ENCODE measurements at places on chromosomes 13 and 19. TPM values are rescaled to one million over a fixed set of nuclear protein-coding genes. Genes with fewer than 3 reads are reported as not detected.

The WDR88 gene
- not detected for total RNA-seq

The SYCN gene
- not detected for total RNA-seq

The KIR2DL1 gene
- not detected for total RNA-seq

The CD320 gene
- total RNA-seq, result 90.0 TPM

The MIPEP gene
- 9.9 TPM for total RNA-seq

The CCDC70 gene
- total RNA-seq, result not detected

The CEACAM8 gene
- not detected for total RNA-seq

The ACP5 gene
- total RNA-seq, result 27.0 TPM

The ALDH16A1 gene
- 32.5 TPM for total RNA-seq

The ZNF558 gene
- total RNA-seq, result 26.0 TPM

The EMP3 gene
- total RNA-seq, result 329 TPM

The FUT2 gene
- total RNA-seq, result not detected

The FLT1 gene
- 29.9 TPM for total RNA-seq

The FGF9 gene
- 0.60 TPM for total RNA-seq

The GRIK5 gene
- 2.4 TPM for total RNA-seq

The CD209 gene
- total RNA-seq, result not detected

The CD22 gene
- total RNA-seq, result 4.0 TPM

The NALCN gene
- not detected for total RNA-seq

The BSG gene
- 304 TPM for total RNA-seq

The CRB3 gene
- total RNA-seq, result 0.46 TPM

The ZNF480 gene
- 3.2 TPM for total RNA-seq

The BRME1 gene
- 14.9 TPM for total RNA-seq

The ZNF331 gene
- 18.3 TPM for total RNA-seq

The PRSS57 gene
- not detected for total RNA-seq

The ZNF726 gene
- total RNA-seq, result 10.3 TPM

The KCTD15 gene
- 12.9 TPM for total RNA-seq

The CCNA1 gene
- 4.3 TPM for total RNA-seq

The RGL3 gene
- total RNA-seq, result not detected

The KIR2DL4 gene
- total RNA-seq, result not detected

The SPATA13 gene
- 44.9 TPM for total RNA-seq

The CDX2 gene
- total RNA-seq, result not detected

The CELF5 gene
- 0.18 TPM for total RNA-seq

The ZNF888 gene
- total RNA-seq, result 6.1 TPM

The TPTE2 gene
- not detected for total RNA-seq

The OR10H1 gene
- total RNA-seq, result not detected

The RAB3A gene
- total RNA-seq, result 6.3 TPM

The KLK8 gene
- not detected for total RNA-seq

The LENG1 gene
- total RNA-seq, result 4.0 TPM

The CYP4F3 gene
- total RNA-seq, result 0.14 TPM

The KLK5 gene
- total RNA-seq, result not detected

The VAV1 gene
- 68.9 TPM for total RNA-seq

The ZBTB32 gene
- total RNA-seq, result 231 TPM

The MIER2 gene
- 30.5 TPM for total RNA-seq

The SIGLEC5 gene
- not detected for total RNA-seq

The PTGIR gene
- total RNA-seq, result 214 TPM

The PLEKHF1 gene
- total RNA-seq, result 28.0 TPM

All from activated T-helper 2 cell treated with anti-CD3 and anti-CD28 coated beads, Interferon-gamma antibody, Interleukin-2, Interleukin-4, amounts not matched to agents 10 μg/mL and 5 μg/mL and 100 μg/mL, durations not matched to agents 14 hours and 24 hours and 36 hours (primary cell).